ENCODE measurements at places on chromosomes 6 and 20. TPM values are rescaled to one million over a fixed set of nuclear protein-coding genes. Genes with fewer than 3 reads are reported as not detected.
A peak's percentile ranks its signal among the peaks of the same experiment; 100 is the strongest.

- no peak for DNase-seq
Measured at GRCh38 chr6:158367816-158368215, 55.6 kb downstream of the TULP4 start.

GRCh38 chr6:136961848-136962247, 39.7 kb downstream of the SLC35D3 start:
- DNase-seq = no peak

GRCh38 chr6:128135325-128135724, 234.5 kb upstream of the THEMIS start:
- no peak for DNase-seq

DNA sequence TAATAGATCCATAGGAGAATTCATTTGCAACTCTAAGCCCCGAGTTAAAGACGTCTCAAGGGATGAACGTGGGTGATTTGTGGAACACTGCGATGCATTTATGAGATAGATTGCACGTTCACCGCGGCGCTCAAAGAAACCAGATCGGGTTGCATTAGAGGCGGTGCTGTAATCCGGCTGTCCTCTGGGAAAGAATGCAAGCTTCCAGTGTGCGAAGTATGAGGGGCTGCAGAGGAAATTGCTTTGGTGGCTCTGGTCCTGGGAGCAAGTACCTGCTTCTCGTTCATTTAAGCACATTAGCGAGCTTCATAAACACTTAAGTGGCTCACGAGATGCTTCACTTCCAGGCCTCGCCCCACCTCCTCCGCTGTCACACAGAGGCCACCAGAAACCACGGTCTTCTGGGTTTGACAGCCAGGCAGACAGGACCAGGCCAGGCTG, 182.3 kb downstream of the CDH4 start:
- peak; percentile 67 for DNase-seq

DNA sequence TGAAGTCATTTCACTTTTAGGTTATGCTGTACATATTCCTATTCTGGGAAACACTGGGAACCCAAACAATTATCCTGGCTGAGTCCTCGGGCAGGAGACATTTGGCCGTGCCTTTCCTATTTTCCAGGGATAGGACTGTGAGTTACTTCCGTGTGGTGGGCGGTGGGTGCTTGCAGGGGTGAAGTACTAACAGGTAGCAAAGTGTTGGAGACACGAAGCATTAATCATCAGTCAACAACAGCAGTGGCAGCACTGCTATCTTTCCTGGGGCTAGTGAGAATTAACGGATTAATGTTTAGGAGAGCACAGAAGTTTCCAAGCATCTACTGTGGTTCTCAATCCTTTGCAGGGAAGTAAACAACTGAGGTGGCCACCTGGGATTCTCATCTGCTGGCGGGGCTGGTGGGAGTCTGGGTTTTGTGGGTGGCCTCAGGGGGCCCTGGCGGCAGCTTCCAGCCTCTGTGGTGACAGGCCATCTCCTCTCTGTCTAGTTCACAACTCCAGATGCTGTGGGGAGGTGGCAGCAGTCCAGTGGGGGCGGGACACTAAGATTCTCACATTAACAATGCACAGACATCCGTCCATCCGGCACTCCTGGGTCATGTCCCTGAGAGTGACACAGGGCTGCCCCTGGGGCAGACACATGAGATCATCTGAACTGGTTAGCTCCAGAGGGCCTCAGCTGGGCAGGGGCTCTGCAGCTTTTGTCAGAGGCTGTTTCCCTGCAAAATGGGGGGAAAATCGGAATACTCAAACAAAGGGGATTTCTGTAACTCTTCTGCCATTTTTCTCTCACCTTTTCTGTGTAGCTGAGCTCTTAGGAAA, 90.9 kb downstream of the GJA10 start:
- DNase-seq = peak; percentile 43

- DNase-seq = no peak
Measured at GRCh38 chr6:114033606-114034005, 62.7 kb upstream of the HDAC2 start.

GRCh38 chr6:1849691-1850090, 240.0 kb downstream of the FOXC1 start:
- DNase-seq = no peak

GRCh38 chr6:2782825-2783187, 17.6 kb downstream of the WRNIP1 start:
- no peak for DNase-seq

- no peak for DNase-seq
Measured at GRCh38 chr20:54950304-54950703, 474.9 kb downstream of the DOK5 start.

GRCh38 chr6:163386329-163386908, 28.1 kb upstream of the QKI start:
- DNase-seq = no peak

- no peak for DNase-seq
Measured at GRCh38 chr6:37514321-37514771, 14.7 kb upstream of the CCDC167 start.

- DNase-seq = no peak
Measured at GRCh38 chr20:38298768-38299288, 5.1 kb upstream of the BPI start.

GRCh38 chr20:13671916-13672378, 33.2 kb upstream of the TASP1 start:
- DNase-seq = no peak

GRCh38 chr20:53490620-53491019, 103.0 kb downstream of the ZNF217 start:
- no peak for DNase-seq

DNA sequence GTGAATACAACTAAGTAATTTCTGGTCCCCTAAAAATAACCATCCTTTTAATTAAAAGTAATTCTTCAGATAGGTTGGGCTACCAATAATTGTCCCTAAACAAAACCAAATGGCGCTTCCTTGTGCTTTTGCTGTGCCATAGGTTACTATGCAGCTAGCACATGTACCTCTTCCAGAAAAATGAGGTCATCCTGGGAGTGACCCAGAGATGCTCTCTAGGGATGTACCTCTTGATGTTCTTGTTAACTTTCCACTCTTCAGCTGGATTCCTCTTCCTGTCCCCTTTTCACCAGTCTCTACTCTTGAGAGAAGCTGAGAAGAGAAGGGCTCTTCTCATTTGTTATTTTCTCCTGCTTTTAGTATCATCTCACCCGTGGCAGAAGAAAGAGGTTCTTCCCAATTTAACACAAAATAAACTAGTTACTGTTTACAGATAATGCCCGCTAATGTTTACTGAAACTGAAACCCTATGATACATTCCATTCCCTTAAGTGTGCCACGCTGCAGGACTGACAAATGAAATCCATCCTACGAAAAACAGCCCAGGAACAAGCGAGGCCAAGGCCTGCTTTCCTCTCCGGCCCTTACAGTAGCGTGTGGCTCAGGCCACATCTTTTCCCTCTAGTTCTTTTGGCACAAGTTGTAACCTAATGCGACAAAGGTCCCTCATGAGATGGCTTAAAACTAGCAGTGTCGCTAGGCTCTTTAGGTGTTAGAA, 24.2 kb downstream of the MRS2 start:
- no peak for DNase-seq

GRCh38 chr20:22524393-22525015, 59.9 kb downstream of the FOXA2 start:
- DNase-seq = no peak

GRCh38 chr6:36132246-36132895, 2.1 kb downstream of the MAPK13 start:
- DNase-seq = no peak

DNA sequence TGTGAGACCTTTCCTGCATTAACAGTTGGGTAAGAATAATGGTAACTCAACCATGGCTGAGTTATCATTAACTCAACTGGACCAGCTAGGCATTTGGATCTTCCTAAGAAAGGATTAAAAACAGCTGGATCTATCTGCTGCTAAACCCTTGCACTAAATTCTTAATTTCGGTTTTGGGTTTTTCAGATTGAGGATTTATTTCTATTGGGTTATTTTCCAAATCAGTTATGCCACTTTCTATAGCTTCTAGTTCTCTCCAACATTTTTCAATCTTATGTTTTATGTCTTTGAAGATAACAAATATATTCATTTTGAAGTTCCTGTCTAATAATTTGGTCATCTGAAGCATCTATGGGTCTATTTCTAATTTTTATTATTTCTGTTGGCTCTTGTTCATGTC, 92.5 kb downstream of the KIF13A start:
- DNase-seq = no peak

GRCh38 chr6:68045193-68045592, 589.9 kb upstream of the ADGRB3 start:
- no peak for DNase-seq

DNA sequence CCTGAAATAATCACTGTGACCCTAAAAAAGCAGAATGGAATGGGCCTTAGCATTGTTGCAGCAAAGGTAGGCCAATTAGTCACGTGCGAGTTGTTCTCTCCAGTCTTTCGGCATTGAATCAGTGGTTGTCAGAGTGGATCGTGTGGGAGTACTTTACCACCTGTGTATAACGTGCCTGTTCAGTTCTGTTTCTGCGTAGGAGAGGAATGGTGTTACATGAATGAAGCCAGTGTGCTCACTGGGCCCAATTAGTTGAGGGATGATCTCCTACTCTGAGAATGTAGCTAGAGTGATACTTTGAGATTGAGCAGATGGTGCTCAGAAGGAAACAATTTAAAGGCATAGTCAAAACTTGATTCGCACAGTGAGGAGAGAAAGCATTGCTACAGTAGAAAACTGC, 72.4 kb upstream of the KIF25 start:
- DNase-seq = no peak

- peak; percentile 70 for DNase-seq
Measured at GRCh38 chr6:50185006-50185405, 135.3 kb upstream of the DEFB112 start.

DNA sequence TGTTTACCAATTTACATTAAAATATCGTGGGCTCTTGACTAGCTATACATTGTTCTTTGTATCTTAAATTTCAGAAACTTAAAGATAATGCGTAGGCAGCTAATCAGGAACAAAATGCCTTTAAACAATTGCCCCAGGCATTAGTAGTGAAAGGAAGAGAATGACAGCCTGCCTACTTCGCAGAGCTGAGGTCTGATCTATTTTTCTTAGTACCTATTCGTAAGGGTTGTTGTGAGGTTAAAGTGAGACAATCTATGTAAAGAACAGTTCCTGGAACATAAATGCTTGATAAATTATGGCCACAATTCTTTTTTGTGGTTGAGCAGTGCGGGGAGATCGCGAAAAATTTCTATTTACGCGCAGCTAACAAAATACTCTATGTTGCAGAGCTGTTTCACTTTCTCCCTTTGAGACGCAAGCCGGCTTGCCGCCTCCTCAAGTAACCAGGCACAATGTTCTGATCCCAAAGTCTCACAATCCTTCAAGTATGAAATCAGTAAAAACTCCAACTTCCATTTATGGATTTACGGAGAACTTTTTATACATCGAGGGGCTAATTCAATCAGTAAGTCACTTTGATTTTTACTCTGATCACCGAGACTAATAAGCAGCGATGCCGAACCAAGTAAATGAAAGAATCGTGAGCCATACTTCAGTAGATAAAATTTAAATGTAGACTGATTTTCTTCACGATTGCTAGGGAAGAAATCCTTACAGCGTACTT, 878 bp upstream of the PNRC1 start:
- DNase-seq = peak; percentile 56

GRCh38 chr6:167910007-167910406, 83.3 kb downstream of the AFDN start:
- no peak for DNase-seq

GRCh38 chr6:43127180-43127579, 43.9 kb upstream of the SRF start:
- DNase-seq = no peak

- no peak for DNase-seq
Measured at GRCh38 chr6:168631564-168631963, 190.6 kb downstream of the SMOC2 start.

DNA sequence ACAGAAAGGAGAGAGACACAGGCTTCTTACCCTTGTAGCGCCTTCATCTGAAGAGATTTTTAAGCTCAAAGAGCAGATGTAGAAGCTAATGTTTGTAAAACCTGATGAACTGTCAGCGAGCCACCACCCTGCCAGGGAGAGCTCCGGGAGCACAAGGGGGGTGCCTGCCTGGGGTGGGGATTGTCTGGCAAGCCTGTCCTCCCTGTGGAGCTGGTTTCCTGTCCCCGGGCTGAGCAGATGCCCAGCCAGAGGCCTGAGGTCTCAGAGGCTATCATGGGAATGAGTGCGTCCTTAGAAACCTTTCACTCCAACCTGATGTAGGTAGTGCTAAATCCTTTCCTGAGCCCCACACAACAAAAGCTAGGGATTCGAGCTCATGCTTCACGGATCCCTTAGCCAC, 41.9 kb upstream of the NR2E1 start:
- peak; percentile 67 for DNase-seq

DNA sequence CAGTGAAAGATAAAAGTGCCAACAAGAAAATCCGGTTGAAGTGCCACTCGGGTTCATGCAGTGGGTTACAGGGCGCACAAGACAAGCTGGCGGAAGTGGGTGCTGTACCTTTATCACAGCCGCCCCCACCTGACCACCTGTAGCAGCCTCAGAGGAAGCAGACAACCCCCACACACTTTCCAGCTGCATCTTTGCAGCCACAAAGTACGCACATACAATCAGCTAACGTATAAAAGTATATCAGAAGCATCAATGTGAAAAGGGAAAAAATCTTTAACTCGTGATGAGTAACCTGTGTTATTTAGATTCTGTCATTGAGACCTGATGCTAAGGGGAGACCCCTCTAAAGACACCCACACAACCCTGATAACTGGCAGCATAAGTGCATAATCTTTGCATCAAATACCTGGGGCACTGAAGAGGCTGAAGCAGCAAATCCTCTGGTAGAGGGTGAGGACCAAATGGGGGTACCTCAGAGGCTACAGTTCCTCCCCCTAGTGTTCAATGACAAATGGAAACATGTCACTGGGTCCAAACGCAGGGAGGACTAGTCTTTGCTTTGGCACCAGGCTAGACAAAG, 22.1 kb downstream of the BACH2 start:
- peak; percentile 23 for DNase-seq

GRCh38 chr20:48284837-48285236, 499.6 kb upstream of the SULF2 start:
- DNase-seq = no peak

GRCh38 chr6:25713824-25714223, 40.7 kb upstream of the SLC17A4 start:
- DNase-seq = no peak

DNA sequence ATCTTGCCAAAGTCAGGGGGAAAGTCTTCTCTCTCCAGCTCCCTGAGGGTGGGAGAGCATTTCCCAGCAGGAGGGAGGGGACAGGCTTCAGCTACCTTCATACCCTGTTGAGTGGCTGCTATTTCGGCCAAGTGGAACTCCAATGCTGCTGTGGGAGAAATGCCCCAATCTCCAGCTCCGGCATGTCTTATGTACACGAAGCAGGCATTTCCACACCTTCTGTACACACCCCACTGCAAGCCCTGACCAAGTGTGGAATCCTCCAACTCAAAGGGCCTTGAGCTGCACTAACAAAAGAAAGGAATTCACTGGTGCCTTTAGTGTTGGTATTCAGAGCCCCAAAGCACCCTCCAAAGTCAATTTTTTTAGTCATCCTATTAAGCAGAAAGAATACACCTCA, 313.6 kb upstream of the NT5E start:
- peak; percentile 13 for DNase-seq

- no peak for DNase-seq
Measured at GRCh38 chr6:52550870-52551269, 26.0 kb downstream of the TRAM2 start.

Gene CARMIL1
- 11.0 TPM for total RNA-seq

Gene NKX2-2
- not detected for total RNA-seq

Gene HLA-DPA1
- total RNA-seq = 1.5 TPM

Gene LY6G6F
- not detected for total RNA-seq

Gene FAM83D
- total RNA-seq = 76.7 TPM

Gene PLEKHG1
- total RNA-seq = 4.6 TPM

Gene MYL9
- total RNA-seq = 12.4 TPM

Gene NCOA6
- total RNA-seq = 10.9 TPM

Gene OR12D3
- total RNA-seq = not detected

Gene MYBL2
- 28.8 TPM for total RNA-seq

Gene ANKRD66
- total RNA-seq = not detected

Gene LPA
- total RNA-seq = not detected

Gene ABHD16B
- total RNA-seq = not detected

Data from neural progenitor cell (in vitro differentiated cells).